OCI-LY7 (cell line): ENCODE measurements at places on chromosomes 7 and 10. TPM values are rescaled to one million over a fixed set of nuclear protein-coding genes. Genes with fewer than 3 reads are reported as not detected.

- peak; percentile 29 for DNase-seq
Observed at GRCh38 chr10:29377333-29377961, 88.6 kb downstream of the LYZL1 start.

DNA sequence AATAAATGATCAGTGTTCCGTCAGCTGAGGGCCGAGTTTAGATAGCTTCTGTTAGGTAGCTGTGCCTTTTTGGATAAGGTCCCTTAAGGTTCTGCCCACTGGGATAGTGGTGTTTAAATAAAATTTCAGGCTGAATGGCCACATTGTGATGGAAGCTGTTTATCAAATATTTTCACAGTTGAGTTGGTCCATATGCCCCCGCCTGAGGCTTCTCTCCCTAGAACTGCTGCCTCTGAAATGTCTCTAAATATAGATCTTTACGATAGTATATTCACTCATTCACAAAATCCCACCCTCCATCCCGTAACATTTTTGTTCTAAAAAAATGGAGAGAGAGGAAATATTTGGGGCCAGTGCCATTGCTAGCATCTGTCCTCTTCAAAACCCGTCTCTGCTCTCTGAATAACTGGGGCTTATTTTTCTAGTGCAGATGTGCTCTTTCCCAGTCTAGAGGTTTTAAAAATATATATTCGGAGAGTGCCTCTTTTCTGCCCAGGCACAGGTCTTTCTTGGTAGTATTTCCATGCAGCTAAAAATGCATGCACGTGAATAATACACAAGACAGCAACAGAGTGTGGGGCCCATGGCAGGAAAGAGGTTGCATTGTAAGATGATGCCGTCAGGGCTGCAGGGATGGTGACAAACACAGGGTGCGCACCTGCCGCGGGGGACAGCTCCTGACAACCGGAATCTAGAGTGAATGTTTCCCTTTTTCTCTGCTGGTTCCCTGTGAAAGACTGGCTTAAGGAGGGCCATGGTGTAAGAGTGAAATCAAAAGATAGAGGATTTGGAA, 105.4 kb upstream of the BTBD16 start:
- no peak for DNase-seq

- DNase-seq, result no peak
Observed at GRCh38 chr7:157615101-157615817, 278.5 kb downstream of the DNAJB6 start.

GRCh38 chr10:73494877-73495225, 973 bp downstream of the PPP3CB start:
- DNase-seq, result no peak

GRCh38 chr7:70630440-70630817, 501.5 kb upstream of the GALNT17 start:
- DNase-seq, result no peak

GRCh38 chr7:79142706-79143105, 310.8 kb downstream of the MAGI2 start:
- no peak for DNase-seq

DNA sequence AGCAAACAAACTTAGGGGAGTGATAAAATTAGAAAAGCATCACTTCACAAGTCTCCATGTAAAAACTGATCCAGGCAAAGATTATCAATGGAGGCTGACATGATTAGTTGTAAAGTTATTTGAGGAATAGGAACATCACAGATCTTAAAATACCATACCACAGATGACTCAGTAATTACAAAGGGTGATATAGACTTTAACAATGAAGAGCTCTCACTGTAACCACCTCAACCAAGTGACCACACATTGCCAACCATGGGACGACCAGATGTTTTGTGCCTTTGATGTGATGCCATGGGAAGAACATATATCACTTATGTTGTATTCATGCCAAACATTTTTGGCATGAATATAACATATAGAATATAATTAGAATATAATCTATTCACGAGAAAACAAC, 11.7 kb downstream of the AASS start:
- DNase-seq, result no peak

DNA sequence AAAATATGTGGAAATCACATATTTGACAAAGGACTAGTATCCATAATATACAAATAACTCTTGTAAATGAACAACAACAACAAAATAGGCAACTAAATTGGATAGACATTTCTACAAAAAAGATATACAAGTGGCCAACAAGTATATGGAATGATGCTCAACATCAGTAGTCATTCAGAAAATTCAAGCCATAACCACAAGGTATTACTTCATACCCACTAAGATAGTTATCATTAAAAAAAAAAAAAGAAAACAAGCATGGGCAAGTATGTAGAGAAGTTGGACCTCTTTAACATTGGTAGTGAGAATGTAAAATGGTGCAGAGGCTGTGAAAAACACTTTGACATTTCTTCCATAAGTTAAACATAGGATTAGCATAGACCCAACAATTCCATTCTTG, 80.8 kb downstream of the CYP26A1 start:
- DNase-seq, result no peak

DNA sequence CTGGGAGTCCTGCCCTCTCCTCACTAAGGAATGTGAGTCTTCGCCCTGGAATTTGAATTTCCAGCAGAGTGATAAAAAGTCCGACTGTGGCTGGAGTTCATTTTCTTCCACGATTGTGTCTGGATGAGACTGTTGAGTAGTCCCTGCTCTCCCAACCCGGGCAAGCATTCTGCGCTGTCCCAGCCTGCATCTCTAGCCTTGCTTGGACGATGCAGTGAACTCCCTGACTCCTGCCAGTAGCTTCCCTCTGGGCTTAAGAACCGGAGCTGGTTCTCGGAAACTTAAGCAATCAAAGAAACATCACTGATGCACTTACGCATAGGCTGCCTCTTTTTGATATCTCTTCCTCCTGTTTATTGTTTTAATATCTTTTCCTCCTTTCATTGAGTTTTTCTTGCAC, 116.0 kb upstream of the FZD8 start:
- DNase-seq, result no peak

- no peak for DNase-seq
Observed at GRCh38 chr10:10959666-10960065, 58.0 kb upstream of the CELF2 start.

DNA sequence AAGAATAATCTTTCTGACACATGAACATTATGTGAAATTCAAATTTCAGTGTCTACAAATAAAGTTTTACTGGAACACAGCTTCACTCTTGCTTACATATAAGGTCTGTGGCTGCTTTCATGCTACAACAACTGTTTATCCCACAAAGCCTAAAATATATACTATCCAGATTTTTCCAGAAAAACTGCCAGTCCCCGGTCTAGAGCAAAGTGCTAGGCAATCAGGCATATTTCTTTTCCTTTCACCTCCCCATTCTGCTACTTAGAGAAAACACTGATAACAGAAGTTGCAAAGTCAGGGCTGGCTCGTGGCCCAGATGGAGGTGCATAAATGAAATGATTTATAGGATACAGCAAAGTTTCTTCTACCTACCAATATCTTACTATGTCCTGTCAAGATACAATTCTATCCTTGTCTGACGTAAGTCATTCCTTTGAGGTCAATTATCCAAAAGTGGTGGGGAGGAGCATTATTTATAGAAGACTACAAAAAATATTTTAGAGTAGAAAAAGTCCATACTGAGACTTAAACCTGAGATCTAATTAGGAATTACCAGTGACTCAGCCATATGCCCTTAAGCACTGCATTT, 384.1 kb downstream of the NXPH1 start:
- no peak for DNase-seq

DNA sequence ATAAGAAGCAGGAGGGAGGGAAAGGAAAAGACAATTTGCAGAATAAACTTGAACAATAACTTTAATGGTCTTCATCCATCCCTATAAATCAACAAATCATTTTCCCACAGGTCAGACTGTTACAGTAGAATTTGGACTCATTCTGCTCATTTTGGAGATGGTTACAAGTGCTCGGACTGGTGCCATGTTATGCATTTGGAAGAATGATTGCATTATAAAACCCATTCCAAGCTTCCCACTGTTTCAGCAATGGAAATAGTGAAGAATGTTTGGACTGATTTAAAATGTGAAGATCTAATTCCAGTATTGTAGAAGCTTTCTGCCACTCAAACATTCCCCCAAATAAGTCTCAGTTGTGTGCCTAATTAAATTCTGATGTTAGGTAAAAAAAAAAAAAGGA, 99.7 kb upstream of the ZEB1 start:
- DNase-seq, result no peak

DNA sequence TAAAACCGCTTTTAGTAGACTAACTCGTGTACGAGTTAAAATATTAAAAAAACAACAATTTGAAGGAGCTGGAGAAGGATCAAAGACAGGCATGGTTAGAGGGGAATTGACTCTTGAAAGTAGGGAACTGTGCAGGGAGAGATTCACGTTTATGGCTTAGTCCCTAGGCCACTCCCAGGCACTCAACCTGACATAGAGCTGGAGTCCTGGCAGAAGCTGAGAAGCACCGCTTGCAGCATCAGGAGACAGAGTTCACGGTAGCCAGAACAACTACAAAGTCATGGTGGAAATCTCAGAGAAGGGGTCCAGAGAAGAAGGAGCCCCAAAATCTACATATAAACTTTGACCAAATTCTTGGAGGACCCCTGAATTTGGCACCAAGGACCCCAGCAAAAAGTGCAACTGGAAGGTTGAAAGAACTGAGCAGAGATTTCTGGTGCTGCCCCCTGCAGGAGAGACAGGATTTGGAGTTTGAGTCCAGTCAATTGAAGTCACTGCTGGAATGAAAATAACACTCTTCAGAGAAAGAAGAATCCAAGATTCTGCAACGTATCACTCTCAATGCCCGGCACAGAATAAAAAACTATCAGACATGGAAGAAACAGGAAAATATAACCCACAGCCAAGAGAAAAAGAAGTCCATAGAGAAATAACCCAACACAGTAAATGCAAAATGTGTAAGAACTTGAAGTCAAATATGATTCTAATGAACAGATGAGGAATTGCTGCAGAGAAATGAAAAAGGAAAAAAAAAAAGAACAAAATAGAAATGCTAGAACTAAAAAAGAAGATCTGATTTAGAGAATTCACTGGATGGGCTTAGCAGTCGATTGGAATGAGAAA, 493.3 kb upstream of the PODXL start:
- peak; percentile 28 for DNase-seq

DNA sequence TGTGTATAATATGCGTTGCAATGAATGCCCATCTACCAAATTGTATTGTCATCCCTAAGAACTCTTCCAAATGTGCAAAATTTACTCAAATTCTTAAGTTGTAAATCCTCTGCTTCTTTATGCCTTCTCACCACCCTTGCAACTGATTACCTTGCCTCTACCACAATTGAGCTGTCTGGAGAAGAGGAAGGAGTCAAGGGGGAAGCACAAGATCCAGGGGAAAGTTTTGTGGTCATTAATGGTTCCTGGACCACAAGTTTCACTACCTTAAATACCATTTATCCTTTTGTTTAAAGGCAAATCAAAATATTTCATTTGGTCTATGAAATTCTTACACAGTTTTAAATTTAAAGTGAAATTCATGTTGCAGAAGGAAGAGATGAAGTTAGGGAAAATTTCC, 16.7 kb downstream of the CRPPA start:
- DNase-seq, result no peak

GRCh38 chr10:32393911-32394310, 47.0 kb upstream of the EPC1 start:
- no peak for DNase-seq

DNA sequence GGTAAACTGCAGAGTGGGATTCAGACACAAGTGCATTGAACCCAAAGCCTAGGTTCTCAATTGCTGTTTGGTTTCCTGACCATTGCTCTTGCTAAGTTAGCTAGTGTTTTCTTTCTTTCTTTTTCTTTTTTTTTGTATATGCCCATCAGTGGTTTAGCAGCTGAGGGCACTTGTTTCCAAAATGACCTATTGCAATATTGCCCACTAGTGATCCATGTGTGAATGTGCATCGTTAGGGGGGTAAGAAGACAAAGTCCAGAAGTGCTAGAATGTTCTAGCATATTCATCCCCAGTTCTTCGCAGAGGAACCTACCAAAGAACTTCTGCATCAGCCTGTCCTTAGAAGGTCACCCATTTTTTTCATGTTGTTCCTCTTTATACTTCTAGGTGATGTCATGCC, 252.8 kb upstream of the GPR26 start:
- peak; percentile 32 for DNase-seq

- no peak for DNase-seq
Observed at GRCh38 chr7:88868456-88868855, 72.9 kb upstream of the TEX47 start.

- no peak for DNase-seq
Observed at GRCh38 chr10:15052121-15052520, 8.4 kb downstream of the OLAH start.

DNA sequence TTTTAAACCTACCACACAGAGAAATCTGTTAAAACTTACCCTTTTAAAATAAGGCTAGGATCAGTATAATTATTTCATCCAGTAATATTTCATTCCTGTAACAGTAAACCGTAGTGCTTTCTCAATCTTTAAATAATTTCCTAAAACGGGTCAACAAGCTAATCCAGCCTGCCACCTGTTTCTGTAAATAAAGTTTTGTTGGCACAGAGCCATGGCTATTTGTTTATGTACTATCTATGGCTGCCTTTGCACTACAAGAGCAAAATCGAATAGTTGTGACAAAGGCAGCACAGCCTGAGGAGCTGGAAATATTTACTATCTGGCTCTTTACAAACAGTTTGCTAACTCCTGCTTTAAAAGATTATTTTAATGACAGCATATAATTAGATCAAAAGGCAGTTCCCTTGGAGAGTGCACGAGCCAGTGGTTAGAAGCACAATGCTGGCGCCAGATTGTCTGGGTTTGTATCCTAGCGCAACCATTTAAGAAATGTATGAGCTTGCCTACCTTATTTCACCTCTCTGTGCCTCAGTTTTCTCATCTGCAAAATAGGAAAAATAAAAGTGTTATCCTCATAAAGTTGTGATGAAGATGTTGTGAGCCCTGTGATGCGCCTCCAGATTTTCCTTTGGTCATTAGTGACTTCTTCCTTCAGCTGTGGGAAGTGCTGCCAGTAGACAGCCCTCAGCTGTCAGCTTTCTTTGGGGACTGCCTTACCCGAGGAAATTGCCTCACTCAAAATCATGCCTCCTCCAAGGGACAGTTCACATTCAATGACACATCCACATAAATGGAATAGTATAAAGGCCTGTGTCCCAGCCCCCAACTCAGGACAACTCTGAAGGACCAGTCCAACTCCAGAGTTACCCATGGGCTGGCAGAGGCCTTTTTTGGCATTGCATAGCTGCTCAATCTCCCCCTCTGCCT, 11.8 kb upstream of the MIOS start:
- DNase-seq, result no peak

ARPC1B gene
- total RNA-seq, result 168 and 169 TPM in 2 replicates

ACHE gene
- not detected in 2 replicates for total RNA-seq

PCGF6 gene
- total RNA-seq, result 12.3 and 12.6 TPM in 2 replicates

URGCP gene
- total RNA-seq, result 6.5 and 6.8 TPM in 2 replicates

AKR1C4 gene
- total RNA-seq, result not detected in 2 replicates

NEUROG3 gene
- not detected in 2 replicates for total RNA-seq

PLEKHS1 gene
- not detected in 2 replicates for total RNA-seq

PTPRZ1 gene
- not detected in 2 replicates for total RNA-seq

GPR158 gene
- total RNA-seq, result not detected in 2 replicates

GBX1 gene
- not detected in 2 replicates for total RNA-seq

HOXA2 gene
- total RNA-seq, result 0.42 TPM in 1 of 2 replicates, not detected in the other

INPP5A gene
- total RNA-seq, result 15.7 and 18.4 TPM in 2 replicates
